ENCODE measurements at places on chromosomes 6 and 20.

- DNase-seq, result no peak
Observed at GRCh38 chr6:52293067-52293466, 8.5 kb upstream of the MCM3 start.

DNA sequence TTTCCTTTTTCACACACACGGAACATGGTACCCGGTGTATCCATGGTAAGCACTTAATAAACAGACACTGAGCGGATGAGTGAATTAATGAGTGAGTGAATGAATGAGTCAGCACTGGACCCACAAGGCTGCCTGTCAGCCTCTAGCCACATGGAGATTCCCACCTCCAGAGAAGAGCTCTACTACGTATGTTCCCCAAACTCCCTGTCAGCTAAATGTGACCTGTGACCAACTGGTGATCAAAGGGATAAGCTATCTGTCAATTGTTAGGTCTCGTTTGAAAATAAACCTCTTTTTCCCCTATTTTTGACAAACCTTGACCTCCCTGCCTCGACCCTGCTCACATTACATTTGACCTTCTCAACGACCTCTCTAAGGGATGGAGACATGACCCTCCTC lies 24.5 kb upstream of the TAF8 start:
- no peak for DNase-seq

- no peak for DNase-seq
Observed at GRCh38 chr6:136611746-136612145, 61.5 kb upstream of the MAP7 start.

GRCh38 chr6:168128006-168128630 lies 49.1 kb upstream of the FRMD1 start:
- no peak for DNase-seq

DNA sequence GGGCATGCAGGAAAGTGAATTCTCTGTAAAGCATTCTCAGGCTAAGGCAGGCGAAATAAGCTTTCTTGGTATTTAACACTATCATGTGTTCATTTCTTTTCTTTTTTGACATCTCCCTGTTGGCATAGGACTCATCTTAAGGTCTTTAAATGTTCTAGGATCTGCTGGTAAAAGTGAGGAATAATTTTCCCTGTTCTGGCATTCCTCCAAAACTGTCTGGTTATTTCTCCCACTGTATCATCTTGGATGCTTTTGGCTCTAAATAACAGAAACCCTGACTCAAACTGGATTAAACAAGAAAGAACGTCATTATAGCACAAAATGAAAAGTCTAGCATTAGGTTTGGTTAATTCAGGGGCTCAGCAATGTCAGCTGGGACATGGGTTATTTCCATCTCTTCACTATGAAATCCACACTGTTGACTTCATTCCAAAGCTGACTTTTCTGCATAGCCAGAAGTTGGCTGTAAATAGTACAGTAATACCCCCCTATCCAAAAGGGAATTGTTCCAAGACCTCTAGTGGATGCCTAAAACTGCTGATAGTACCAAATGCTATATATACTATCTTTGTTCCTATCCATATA lies 37.9 kb upstream of the SNAP25 start:
- DNase-seq, result no peak

- DNase-seq, result no peak
Observed at GRCh38 chr20:31924561-31924960, 27.3 kb downstream of the PDRG1 start.

- DNase-seq, result no peak
Observed at GRCh38 chr20:48864738-48865318, 37.0 kb upstream of the PREX1 start.

- no peak for DNase-seq
Observed at GRCh38 chr6:28858963-28859362, 64.8 kb downstream of the TRIM27 start.

All from nucleus accumbens (tissue), 56 donors.